ENCODE measurements at places on chromosomes 16 and 17.

GRCh38 chr17:52505601-52506000, 347.1 kb upstream of the CA10 start:
- no peak for DNase-seq

DNA sequence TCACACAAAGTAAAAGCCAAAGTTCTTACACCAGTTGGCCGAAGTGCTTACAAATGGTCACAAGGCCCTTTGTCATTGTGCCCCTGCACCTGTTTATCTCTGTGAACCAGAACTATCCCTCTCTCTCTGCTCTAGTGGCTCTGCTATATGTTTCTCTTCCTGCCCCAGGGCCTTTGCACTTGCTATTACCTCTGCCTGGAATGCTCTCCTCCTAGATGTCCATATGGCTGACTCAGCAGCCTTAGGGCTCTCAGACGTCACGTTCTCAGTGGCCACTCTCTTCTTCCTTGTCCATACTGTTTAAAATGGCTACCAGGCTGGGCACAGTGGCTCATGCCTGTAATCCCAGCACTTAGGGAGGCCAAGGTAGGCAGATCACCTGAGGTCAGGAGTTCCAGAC, 38.8 kb upstream of the DDX52 start:
- DNase-seq = no peak

GRCh38 chr17:68239632-68240366, 8.0 kb upstream of the AMZ2 start:
- no peak for DNase-seq

GRCh38 chr16:61366006-61366405, 670.2 kb downstream of the CDH8 start:
- no peak for DNase-seq

- DNase-seq = no peak
Observed at GRCh38 chr16:3759736-3760135, 42.4 kb upstream of the TRAP1 start.

GRCh38 chr16:88856122-88856827, 472 bp downstream of the GALNS start:
- no peak for DNase-seq

All from stimulated activated CD4-positive, alpha-beta T cell treated with anti-CD3 and anti-CD28 coated beads, Interleukin-12 subunit alpha, Interleukin-12 subunit beta, amount 100 ng/mL, for 4 hours (primary cell).